ENCODE measurements at places on chromosomes 12 and 14. TPM values are rescaled to one million over a fixed set of nuclear protein-coding genes. Genes with fewer than 3 reads are reported as not detected.

- H3K27ac ChIP-seq, result peak overlapping the region; percentile 16
- DNase-seq, result no peak
- no peaks in the 10 kb centered on the region for H3K4me1 ChIP-seq
- H3K27me3 ChIP-seq, result no peaks in the 10 kb centered on the region
These were observed 271.8 kb downstream of the AEBP2 start for GRCh38 chr12:19710811-19711793.

DNA sequence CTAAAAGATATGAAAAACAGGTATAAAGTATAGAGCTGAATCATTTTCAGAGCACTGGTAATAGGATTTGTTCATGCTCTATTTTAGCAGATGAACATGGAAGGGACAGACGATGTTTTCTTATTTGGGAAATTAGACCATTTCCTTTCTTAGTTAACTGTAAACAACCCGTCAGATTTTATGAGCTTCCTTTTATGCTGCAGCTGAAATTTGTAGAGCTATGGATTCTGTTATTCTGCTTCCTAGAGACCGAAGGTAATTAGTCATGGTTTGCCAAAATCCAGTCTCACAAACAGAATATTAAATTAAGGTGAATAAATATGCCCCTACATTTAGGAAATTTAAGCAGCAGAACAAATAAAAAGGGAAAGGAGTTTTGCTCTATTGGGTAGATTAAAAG, 180.2 kb upstream of the SYT1 start:
- no peaks in the 10 kb centered on the region for H3K36me3 ChIP-seq
- H3K4me1 ChIP-seq, result no peaks in the 10 kb centered on the region
- no peaks in the 10 kb centered on the region for H3K27me3 ChIP-seq
- no peak overlapping the region for H3K27ac ChIP-seq

DNA sequence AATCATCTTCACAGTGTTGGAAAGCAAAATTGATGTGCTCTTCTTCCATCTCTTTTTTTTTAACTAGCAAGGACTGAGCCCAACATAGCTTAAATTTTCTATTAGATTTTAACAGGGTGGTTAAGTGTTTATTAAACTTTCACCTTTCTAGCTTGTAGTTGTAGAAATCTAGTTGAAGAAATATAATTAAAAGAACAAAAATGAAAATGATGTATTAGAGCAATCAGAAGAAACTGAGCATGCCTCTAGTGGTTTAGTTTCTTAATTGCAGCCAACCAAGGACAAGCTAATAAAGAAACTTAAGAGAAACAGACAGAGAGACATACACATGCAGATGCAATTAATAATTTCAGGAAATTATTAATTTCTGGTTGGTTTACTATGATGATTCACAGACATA, 673.0 kb upstream of the LMO3 start:
- H3K4me1 ChIP-seq, result no peaks in the 10 kb centered on the region
- no peak overlapping the region for H3K27ac ChIP-seq
- no peaks in the 10 kb centered on the region for H3K36me3 ChIP-seq
- no peak overlapping the region for H3K4me3 ChIP-seq

DNA sequence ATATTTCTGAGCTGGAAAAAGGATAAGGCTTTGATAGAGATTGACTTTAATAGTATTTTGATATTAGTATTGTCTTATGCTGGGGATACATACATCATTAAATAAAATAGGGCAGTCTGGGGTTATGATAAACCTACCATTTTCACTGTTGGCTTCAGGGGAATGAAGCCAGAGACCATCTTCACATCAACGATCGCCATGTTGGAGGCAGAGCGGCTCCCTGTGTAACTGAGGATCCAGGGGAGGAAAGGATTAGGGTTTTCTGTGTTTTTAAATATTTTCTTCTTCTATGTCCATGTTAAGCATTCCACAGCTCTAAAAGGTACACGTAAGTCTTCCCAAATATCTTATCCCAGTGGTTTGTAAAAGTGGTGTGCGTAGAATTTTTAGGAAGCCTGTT, 45.4 kb downstream of the A2M start:
- no peak overlapping the region for H3K27ac ChIP-seq
- peaks cover 79% of the 10 kb centered on the region for H3K36me3 ChIP-seq
- H3K27me3 ChIP-seq, result no peaks in the 10 kb centered on the region
- H3K4me3 ChIP-seq, result no peak overlapping the region

DNA sequence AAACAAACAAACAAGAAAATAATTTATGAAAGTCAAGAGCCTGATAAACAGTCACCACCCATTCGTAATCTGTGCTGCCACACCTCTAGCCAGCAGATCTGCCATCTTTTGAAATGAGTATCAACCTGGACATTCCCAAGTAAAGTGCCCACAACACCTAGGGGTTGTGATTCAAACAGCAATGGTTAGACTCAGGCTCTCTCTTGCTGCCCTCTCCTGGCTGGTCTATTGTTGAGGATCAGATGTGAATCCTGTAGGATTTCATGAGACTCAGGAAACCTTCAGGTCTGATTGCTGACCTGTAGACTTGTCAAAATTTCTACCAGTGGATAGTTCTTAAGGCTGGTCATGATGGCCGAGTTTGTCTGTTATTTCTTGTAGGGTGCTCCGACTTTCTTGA, 26.8 kb downstream of the DGLUCY start:
- no peak overlapping the region for H3K27ac ChIP-seq
- no peak for DNase-seq
- H3K4me3 ChIP-seq, result no peak overlapping the region
- peaks cover 9% of the 10 kb centered on the region for H3K36me3 ChIP-seq
- peaks cover 35% of the 10 kb centered on the region for H3K4me1 ChIP-seq

- no peaks in the 10 kb centered on the region for H3K4me1 ChIP-seq
- no peak for DNase-seq
- H3K4me3 ChIP-seq, result no peak overlapping the region
- no peak overlapping the region for H3K27ac ChIP-seq
These were observed 66.5 kb downstream of the PUS7L start for GRCh38 chr12:43692064-43692463.

- no peak for DNase-seq
- no peak overlapping the region for H3K27ac ChIP-seq
- H3K4me3 ChIP-seq, result no peak overlapping the region
These were observed 196.4 kb downstream of the RGS6 start for GRCh38 chr14:72128629-72129028.

DNA sequence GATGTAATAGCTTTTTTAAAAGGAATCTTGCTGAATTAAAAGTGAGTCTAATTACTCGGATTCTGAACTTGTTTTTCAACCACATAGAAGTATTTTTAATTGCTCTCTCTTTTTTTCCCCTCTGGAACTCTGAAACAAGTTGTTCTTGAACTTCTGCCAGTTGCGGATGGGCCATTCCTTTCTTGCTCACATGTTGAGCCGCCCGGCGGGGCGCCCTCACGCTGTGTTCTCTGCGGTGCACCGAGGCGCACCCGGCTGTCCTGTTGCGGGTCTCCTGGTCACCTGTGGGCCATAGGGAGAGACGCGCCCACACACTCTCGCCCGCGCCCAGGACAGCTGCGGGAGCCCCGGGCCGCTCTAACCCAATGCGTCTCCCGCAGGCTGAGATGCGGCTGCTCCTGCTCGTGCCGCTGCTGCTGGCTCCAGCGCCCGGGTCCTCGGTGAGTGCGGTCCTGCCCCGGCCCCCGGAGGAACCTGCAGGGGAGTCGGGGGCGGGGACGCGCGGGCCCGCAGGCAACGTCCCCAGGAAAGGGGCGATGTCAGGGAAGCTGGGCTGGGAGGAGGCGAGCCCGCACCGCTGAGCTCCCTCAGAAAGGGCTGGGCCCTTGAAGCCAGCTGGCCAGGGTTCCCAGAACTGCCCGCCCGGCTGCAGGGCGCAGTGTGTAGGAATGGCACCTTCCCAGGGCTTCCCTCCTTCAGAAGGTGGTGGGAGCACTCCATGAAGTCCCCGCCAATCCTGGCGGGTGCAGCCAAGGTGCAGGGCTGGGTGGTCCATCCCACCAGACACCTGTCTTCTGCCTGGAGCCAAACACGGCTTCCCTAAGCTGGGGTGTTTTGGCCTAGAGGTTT, 2.3 kb downstream of the PAPLN start:
- no peak overlapping the region for H3K27ac ChIP-seq
- DNase-seq, result peak; percentile 75
- no peaks in the 10 kb centered on the region for H3K36me3 ChIP-seq
- H3K4me3 ChIP-seq, result peak overlapping the region; percentile 22

GRCh38 chr12:123237646-123238329, 4.6 kb downstream of the MTRFR start:
- no peaks in the 10 kb centered on the region for H3K36me3 ChIP-seq
- H3K4me1 ChIP-seq, result no peaks in the 10 kb centered on the region
- no peak overlapping the region for H3K4me3 ChIP-seq
- H3K27me3 ChIP-seq, result no peaks in the 10 kb centered on the region

DNA sequence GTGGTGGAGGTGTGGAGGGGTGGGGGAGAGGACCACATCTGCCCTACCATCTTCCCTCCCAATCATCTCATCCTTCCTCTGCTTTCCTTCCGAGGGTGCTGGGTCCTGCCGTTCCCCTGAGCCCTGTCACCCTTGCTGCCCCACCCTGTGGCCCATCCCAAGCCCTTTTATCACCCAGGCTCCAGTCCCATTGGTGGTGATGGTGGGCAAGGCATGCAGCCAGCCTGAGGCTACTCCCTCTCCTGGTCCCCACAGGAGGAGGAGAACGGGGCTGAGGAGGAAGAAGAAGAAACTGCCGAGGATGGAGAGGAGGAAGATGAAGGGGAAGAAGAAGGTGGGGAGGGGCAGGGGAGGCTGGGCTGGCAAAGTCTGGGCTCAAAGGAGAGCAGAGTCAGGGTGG, 2.7 kb upstream of the LAG3 start:
- no peak overlapping the region for H3K27ac ChIP-seq
- H3K27me3 ChIP-seq, result no peaks in the 10 kb centered on the region
- no peak for DNase-seq
- peaks cover 61% of the 10 kb centered on the region for H3K4me1 ChIP-seq

DNA sequence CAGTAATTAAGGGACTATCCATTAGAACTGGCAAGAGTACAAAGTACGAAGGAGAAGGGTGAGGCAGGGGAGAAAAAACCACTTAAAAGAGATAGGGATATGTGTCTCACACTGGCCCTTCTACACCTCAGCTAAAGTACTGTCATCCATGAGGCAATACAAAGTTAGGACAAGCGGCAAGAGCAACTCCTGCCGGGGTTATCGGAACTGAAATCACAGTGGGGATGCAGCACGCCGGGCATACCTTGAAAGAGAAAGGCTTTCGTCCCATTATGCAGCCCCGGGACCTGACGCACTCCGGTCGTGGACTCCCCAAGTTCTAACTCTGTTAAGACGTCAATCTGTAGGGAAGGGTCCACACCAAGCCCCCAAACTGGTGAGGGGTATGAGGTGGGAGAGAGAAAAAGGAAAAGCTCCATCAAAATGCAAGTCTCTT, 1.1 kb downstream of the NELL2 start:
- H3K36me3 ChIP-seq, result no peaks in the 10 kb centered on the region
- no peak overlapping the region for H3K4me3 ChIP-seq
- no peak overlapping the region for H3K27ac ChIP-seq
- no peaks in the 10 kb centered on the region for H3K4me1 ChIP-seq

GRCh38 chr12:70468741-70469140, 102.7 kb downstream of the KCNMB4 start:
- no peaks in the 10 kb centered on the region for H3K27me3 ChIP-seq
- H3K4me3 ChIP-seq, result no peak overlapping the region
- no peak for DNase-seq
- H3K27ac ChIP-seq, result no peak overlapping the region
- H3K4me1 ChIP-seq, result no peaks in the 10 kb centered on the region

DNA sequence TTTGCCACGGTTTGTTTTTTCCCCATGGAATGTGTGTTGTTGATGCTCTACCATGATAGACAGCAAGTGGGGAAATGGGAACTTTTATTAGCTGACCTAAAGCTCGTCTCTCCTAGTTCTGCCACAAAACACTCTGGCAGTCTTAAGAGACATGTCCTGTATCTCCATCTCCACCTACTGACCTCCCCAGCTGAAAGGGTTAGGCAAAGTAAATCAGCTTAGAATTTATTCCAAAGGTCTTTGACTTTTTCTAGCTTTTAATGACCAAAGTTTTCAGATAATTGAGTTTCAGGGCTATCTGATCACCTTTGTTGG, 9.4 kb upstream of the ADIPOR2 start:
- H3K27ac ChIP-seq, result peak overlapping the region; percentile 46
- no peak for DNase-seq
- H3K4me1 ChIP-seq, result peaks cover 9% of the 10 kb centered on the region
- H3K27me3 ChIP-seq, result no peaks in the 10 kb centered on the region

- H3K27me3 ChIP-seq, result no peaks in the 10 kb centered on the region
- no peaks in the 10 kb centered on the region for H3K4me1 ChIP-seq
- no peak for DNase-seq
- no peaks in the 10 kb centered on the region for H3K36me3 ChIP-seq
These were observed 710.5 kb downstream of the NOVA1 start for GRCh38 chr14:25887251-25887878.

- no peaks in the 10 kb centered on the region for H3K36me3 ChIP-seq
- no peaks in the 10 kb centered on the region for H3K27me3 ChIP-seq
- no peak for DNase-seq
- no peak overlapping the region for H3K4me3 ChIP-seq
- no peak overlapping the region for H3K27ac ChIP-seq
These were observed 25.6 kb upstream of the KRAS start for GRCh38 chr12:25276199-25276937.

GRCh38 chr12:113445544-113446171, 23.5 kb downstream of the SDSL start:
- no peak for DNase-seq
- H3K27me3 ChIP-seq, result no peaks in the 10 kb centered on the region
- H3K36me3 ChIP-seq, result no peaks in the 10 kb centered on the region

DNA sequence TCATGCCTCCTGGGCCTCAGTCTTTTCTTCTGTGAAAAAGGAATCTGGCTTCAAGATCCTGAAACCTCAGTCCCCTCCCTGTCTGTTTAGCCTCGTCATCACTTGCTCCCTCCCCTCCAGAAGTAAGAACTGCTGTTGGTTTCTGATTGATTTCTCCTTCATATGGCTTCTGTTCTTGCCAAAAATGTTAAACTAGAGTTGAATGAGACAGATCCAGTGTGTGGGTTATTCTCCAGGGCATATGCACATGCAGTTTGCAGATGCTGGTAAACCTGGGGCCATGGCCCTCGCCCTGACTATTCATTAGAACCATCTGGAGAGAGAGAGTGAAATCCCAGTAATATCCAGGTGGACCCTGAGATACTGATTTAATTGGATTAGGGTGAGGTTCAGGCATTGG, 175.1 kb downstream of the TMEM132C start:
- no peaks in the 10 kb centered on the region for H3K27me3 ChIP-seq
- no peaks in the 10 kb centered on the region for H3K36me3 ChIP-seq
- H3K4me3 ChIP-seq, result no peak overlapping the region
- H3K4me1 ChIP-seq, result no peaks in the 10 kb centered on the region
- no peak for DNase-seq

DNA sequence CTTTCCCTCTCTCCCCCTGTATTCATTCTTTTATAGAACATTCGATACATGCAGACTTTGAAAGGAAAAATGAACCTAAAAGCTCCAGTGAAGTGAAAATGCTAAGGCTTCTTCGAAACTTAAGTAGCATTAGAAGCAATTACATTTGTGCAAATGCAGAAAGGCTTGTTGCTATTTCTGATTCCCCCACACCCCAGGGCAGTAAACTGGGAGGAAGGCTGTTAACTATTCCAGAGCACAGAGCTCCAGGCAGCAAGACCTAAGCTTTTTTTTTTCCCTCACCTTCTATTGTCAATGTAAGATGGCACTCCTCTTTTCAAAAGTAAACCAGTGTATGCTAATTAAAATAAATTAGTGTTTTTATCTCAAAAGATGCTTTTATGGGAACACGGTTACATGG, 448.9 kb upstream of the TBX3 start:
- no peak overlapping the region for H3K27ac ChIP-seq
- no peak overlapping the region for H3K4me3 ChIP-seq
- no peaks in the 10 kb centered on the region for H3K36me3 ChIP-seq
- peaks cover 5% of the 10 kb centered on the region for H3K4me1 ChIP-seq

Gene CCDC177
- not detected for total RNA-seq

Gene CD69
- total RNA-seq, result 1.7 TPM

Measured in right atrium auricular region (tissue), 2 donors.